ENCODE measurements at places on chromosomes 6 and 20.

- DNase-seq, result no peak
Measured at GRCh38 chr20:17941087-17941825, 27.3 kb downstream of the SNX5 start.

DNA sequence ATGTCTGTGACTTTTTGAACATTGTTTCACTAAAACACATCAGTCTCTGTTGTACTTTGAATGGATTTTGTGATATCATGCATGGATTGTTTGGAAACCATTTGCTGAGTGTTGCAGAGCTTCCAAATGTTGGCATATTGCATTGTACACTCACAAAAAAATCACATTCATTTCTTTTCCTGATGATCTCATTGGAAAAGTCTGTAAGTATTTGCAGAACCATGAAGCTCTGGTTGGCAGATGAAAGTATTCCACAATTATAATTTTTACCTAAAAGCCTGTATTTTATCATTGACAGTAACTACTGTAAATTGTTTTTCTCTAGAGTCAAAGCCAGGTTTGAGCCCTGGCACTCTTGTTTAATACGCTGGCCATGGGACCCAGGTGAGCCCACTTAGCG, 42.1 kb downstream of the VAPB start:
- DNase-seq, result no peak

GRCh38 chr6:35468980-35469750, 964 bp downstream of the RPL10A start:
- DNase-seq, result no peak

DNA sequence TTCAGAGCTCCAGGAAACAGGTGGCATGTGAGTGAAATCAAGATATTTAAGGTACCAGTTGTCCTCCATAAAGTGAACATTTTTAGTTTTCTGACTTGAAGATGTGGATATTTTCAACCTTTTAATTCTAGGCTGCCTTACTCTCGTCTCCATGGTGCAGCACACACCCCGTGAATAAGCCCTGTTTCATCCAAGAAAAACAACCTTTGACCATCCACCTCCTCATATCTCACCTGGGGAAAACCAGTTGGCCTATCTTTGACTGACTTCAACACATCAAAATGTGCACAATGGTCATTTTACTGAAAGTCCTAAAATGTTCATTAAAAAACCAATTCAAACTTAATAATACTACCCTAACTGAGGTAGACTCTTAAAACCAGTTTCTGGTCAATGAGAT, 73.8 kb upstream of the CD2AP start:
- DNase-seq, result no peak

DNA sequence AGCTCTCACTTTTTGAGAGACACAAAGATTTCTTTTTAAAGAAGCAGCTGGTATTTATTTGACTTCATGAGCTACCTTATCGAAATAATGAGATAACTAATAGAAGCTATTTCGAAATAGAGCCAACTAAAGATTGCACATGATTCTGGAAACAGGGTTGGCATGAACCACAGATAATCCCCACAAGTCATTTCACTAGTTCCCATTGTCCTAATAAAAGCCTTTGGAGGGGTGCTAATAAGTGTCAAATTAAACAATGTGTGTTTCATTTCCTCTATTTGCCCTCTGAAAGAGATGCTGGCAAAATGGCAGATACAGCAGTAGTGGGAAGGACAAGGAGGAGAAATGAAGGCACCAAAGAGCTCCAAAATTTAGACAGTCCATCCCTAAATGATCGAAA, 78.6 kb upstream of the RIPOR2 start:
- no peak for DNase-seq

DNA sequence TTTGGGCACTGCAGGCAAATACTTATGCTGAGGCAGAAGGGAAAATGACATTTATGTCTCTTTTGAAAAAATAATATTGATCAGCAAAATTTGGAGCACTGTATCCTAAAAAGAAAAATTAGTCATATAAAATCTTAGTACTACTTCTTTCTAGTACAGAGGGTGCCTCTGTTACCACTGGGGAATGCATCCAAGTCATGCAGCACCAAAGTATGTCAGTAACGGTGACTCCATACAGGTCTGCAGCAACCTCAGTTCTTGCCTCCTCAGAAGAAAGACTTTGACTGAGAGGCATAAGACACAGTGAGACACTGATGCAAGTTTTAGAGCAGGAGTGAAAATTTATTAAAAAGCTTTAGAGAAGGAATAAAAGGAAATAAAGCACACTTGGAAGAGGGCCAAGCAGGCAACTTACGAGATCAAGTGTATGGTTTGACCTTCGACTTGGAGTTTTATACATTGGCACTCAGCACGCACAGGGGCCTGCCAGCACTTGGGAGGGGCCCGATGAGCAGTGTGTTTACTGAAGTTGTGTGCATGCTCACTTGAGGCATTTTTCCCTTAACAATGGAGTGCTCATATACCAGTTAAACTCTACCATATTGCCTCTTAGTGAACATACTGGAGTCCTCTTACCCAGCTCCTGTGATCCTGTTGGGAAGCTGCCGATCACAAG, 1244.8 kb downstream of the EPHA7 start:
- DNase-seq, result no peak

DNA sequence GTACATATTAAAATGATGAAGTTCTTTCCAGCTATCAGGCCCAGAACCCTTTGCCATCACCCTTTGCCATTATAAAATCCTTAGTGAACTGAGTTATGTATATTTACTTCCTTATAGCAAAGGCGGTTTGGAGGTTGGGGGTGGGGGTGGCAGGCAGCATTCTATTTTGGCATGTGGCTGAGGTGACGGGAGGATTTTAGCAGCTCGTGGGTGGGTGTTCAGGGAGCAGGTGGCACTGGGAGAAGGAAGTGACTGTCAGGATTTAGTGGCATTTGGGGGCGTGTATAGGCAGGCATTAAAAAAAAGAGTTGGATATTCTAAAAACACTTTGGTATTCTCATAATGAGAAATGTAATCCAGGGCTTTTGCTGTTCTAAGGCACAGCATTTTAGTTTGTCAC, 150.7 kb downstream of the RIMS1 start:
- DNase-seq, result no peak

DNA sequence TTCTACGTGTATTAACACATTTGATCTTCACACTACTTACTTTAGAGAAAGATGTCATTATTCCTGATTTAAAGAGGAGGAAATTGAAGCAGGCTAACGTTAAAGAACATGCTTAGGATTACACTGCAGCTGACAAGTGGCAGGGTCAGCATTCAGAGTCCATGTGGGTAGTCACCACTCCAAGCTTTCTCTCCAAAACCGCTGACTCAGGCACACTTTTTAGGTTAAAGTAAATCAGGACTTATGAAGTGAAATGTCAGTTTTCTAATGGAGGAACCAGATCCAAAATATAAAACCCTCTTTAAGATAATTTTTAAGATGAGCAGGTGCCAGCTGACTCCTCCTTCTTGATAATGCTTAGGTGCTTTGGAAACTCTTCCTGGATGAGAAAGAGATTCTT, 75.4 kb downstream of the HTR1E start:
- no peak for DNase-seq

DNA sequence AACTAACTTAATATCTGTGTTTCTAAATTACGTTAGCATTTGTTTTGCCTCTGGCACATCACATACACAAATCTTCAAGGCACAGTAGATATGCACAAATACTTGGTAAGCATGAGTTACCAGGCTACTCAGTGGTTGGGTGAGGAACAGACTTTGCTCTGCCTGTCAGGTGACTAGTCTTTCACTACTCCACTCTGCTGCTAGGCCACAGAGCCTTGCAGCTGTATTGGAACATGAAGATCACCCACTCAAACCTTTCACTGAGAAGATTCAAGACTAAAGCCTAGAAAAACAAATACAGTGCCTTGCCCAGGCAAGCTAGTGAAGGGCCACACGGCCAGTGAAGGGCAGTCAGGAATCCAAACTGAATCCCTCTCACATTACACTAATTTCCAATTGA, 47.0 kb downstream of the DTNBP1 start:
- no peak for DNase-seq

GRCh38 chr6:131754715-131755567, 44.1 kb upstream of the CTAGE9 start:
- DNase-seq, result no peak

- DNase-seq, result no peak
Measured at GRCh38 chr6:43311666-43312065, 3.0 kb upstream of the CRIP3 start.

GRCh38 chr6:42751055-42751454, 5.2 kb upstream of the TBCC start:
- DNase-seq, result no peak

DNA sequence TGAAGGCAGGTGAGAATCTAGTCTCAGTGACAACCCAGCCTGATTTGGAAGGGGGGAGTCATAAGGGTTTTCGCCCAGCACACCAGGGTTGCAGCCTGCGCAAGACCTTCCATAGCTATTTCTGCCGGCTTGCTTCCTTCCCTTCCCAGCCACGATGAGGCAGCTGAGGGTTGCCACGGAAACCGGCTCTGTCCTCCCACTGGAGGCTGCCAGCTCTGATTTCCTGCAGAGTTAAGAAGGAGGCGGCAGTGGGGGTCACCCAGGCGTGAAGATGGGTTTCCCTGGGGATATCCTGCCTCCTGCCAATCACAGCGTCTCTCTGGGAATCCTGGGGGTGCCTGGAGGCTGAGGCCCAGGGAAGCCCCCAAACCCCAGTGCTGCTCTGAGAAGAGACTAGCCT, 23.1 kb upstream of the KCNB1 start:
- DNase-seq, result no peak

- peak; percentile 90 for DNase-seq
Measured at GRCh38 chr20:7426890-7427496, 513.3 kb downstream of the HAO1 start.

DNA sequence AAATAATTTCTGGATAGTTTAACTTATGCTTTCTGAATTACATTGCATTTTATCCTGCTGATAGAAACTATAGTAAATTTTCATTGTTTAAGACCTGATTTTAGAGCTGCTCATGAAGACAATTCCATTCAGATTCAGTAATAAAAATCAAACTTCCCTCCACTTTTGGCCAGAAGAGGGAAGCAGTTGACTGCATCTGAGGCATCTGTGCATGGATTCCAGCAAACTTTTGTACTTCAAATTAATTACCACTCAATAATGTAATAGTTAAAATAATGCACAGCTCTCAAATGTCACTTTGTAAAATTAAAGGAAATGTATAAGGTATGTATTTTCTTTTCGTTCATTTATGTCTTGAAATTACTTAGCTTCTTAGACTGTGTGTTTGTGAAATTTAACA, 64.2 kb upstream of the SLC35B3 start:
- DNase-seq, result peak; percentile 23

DNA sequence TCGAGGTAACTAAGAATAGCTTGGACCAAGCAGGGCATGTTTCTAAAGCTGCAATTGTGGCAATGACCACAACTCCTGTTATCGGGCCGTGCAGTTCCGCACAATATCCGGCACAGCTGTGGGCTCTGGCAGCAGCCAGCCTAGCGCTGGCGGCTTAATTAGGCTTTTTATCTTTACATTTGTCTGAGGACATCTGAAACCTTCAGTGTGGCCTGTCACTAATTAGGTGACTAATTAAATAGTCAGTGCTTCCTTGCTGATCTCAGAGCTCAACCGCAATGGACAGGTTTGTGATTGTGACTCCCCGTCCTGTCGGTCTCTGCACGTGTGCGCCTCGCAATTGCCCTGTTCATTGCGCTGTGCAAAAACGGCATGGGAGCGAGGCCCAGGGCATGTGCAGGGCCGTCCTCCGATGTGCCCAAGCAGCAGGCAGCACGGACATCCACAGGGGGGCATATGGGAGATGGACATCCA, 134.8 kb upstream of the INSM1 start:
- no peak for DNase-seq

- no peak for DNase-seq
Measured at GRCh38 chr20:6055161-6055783, 1.4 kb upstream of the LRRN4 start.

- no peak for DNase-seq
Measured at GRCh38 chr20:22093122-22093521, 387.7 kb downstream of the PAX1 start.

- DNase-seq, result no peak
Measured at GRCh38 chr6:155088856-155089255, 93.7 kb downstream of the TIAM2 start.

DNA sequence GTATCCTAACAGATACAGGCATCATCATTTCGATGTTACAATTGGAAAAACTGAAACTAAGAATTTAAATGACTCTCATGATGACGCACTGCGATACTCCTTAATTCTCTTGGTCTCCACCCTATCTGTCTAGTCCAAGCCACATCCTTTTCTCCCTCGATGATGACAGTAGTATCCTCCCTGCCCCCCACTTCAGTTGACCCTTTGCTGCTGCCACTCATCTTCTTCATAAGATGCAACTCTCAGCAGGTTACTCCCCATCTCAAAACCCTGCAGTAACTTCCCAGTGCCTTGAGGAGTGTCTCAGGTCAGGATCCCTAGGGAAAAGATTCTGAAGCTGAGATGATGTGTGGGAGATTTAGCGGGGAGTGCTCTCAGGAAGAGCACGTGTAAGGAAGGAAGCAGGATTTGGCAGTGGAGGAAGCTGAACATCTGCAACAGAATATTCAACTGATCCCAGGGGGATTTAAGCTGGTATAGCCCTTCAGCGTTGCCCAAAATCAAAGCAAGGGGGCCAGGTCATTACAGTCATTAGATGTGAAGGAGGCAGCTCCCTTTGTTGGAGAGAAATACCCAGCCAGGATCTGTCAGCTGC, 16.1 kb downstream of the JPH2 start:
- no peak for DNase-seq

- DNase-seq, result no peak
Measured at GRCh38 chr6:136471922-136472321, 78.3 kb downstream of the MAP7 start.

- no peak for DNase-seq
Measured at GRCh38 chr20:14780508-14780907, 443.1 kb upstream of the FLRT3 start.

DNA sequence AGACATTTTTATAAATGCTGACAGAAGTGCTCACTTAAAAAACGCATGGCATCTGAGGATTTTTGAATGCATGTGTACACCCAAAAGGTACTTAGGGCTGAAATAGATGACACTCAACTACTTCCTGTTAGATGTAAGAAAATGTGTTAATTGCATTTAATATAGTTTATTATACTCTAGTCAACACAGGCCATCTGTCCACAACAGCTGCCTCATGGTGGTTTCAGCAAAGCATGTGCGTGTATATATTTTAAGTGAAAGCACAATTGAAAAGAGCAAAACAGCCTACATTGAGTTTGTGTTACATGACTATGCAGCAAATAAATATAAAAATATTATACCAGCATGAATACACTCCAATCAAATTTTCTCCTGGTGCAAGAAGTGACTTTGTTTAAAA, 1233.0 kb upstream of the EYS start:
- peak; percentile 93 for DNase-seq

DNA sequence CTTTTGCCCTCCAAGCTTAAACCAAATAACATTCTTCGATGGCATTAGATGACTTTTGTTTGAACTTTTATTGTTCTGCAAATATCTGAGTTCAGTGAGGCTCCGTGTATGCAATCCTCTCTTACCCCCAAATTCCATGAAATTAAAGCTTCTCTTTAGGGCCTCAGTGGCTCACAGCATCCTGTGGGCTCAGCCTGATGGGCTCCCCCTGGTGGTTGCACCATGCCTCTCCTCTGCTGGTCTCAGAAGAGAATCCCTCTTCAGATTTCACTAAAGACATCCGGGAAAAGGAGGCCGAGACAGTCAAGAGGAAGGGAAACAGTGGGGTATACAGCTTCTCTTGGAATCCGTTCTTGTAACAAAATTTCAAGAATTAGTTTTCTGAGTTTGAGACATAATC, 331.6 kb upstream of the NT5E start:
- no peak for DNase-seq

Measured in NCI-H748 treated with DMSO at 0.1 percent for 48 hours (cell line).